ENCODE measurements at places on chromosomes 7 and 10. TPM values are rescaled to one million over a fixed set of nuclear protein-coding genes. Genes with fewer than 3 reads are reported as not detected.

GRCh38 chr10:63217120-63217605 lies 84.0 kb downstream of the NRBF2 start:
- peaks cover 30% of the 10 kb centered on the region for H3K36me3 ChIP-seq
- no peak overlapping the region for H3K4me3 ChIP-seq
- peaks cover 55% of the 10 kb centered on the region for H3K4me1 ChIP-seq
- peak overlapping the region; percentile 19 for H3K27ac ChIP-seq

DNA sequence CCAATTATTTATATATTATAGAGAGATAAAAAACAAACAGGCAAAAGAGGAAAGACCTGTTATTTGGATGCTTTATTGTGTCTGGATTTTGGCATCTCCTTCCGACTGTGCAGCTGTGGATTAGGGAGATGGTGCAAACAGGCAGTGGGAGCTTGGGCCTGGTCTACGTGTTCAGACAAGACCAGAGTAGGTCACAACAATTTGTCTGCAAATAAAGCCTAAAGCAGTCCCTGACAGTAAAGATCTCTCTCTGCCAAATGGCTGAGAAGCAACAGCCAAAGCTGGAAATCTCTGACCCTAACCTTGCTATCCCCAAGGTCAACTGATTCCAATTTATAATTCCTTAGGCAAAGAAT lies 82.0 kb downstream of the ABLIM1 start:
- no peaks in the 10 kb centered on the region for H3K27me3 ChIP-seq
- no peaks in the 10 kb centered on the region for H3K36me3 ChIP-seq
- no peak overlapping the region for H3K4me3 ChIP-seq
- no peak overlapping the region for H3K27ac ChIP-seq

ZNF487 gene
- total RNA-seq, result 2.3 TPM

DNA sequence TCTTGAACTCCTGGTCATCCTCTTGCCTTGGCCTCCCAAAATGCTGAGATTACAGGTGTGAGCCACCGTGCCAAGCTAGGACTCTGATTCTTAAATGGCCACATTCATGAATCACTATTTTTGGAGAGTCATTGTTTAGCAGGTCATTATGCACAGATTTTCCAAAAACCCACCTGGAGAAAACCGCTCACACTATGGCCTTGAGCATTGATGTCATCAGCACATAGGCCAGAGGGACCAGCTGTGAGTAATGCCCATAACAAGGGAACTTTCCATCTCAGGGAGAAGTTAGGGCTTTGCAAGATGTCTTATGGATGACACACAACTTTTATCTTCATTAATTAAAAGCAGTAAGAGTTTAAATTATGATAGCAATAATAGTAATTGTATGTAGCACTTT lies 86.4 kb upstream of the KIF5B start:
- peaks cover 4% of the 10 kb centered on the region for H3K4me1 ChIP-seq
- no peak overlapping the region for H3K4me3 ChIP-seq
- H3K36me3 ChIP-seq, result no peaks in the 10 kb centered on the region

DNA sequence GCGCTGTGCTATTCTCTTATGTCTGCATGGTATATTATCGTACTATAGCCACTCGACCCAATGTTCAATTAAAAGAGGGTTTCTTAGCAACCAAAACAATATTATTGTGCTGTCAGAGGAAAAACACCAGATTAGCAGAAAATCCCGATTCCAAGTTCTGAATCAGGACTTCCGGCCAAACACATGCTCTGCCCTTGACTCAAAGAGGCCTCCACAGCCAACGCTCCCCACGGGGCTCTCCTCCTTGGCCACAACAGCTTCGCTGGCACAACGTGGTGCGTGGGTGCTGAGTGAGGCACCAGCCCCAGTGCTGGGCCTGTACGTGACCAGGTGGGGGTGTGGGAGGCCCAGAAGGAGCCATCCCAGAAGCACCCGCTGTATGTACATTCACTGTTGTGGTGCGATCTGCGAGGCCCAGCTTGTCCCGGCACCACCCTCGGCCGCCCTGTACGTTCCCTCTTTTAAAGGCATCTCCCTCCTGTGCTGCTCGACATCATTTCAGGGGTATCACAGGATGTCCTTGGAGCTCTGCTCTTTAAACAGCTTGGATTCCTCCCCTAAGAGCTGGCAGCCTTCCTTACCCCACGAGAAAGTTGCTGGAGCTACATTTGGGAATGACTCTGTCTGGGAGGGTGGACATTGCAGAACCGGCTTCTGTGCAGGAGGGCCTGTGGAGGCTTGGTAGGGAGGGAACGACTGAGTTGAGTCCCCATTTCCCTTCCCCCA lies 736.2 kb downstream of the PARD3 start:
- H3K4me1 ChIP-seq, result no peaks in the 10 kb centered on the region
- no peaks in the 10 kb centered on the region for H3K27me3 ChIP-seq
- no peaks in the 10 kb centered on the region for H3K36me3 ChIP-seq
- DNase-seq, result no peak

GRCh38 chr10:1287487-1287886 lies 231.3 kb downstream of the WDR37 start:
- no peak overlapping the region for H3K27ac ChIP-seq
- H3K36me3 ChIP-seq, result no peaks in the 10 kb centered on the region
- H3K27me3 ChIP-seq, result peaks cover 7% of the 10 kb centered on the region
- H3K4me3 ChIP-seq, result no peak overlapping the region

DNA sequence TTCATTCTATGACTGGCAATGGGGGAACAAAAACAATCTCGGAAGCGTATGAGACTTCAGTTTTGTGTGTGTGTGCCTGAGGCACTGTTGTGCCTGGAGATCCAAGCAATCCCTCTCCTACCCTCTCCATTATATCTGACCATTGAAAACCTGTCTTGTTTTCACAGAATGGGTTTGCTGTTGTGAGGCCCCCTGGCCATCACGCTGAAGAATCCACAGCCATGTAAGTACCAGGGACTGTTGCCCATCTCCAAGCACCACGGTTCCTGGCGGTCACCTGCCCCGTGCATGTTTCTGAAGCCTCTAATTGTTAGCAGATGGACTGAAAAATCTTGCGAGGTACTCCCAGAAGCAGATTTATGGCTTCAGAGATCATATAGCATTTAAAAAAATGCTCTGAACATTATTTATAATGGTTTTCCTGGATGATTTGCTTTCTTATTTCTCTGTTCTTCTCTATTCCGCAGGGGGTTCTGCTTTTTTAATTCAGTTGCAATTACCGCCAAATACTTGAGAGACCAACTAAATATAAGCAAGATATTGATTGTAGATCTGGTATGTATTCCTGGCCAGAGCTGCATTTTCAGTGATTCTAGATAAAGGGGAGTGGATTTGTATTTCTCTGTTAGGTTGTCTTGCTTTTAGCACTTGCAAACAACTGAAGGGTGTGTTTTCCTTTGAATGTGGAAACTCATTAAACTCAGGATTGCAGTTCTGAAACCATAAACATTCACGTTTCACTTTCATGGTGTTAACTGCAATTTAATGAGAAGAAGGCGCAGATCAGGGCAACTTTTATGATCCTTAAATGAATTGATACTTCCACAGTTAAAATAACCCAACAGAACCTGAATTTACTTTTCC lies 288.2 kb downstream of the TWIST1 start:
- no peaks in the 10 kb centered on the region for H3K27me3 ChIP-seq
- no peak overlapping the region for H3K27ac ChIP-seq
- no peaks in the 10 kb centered on the region for H3K4me1 ChIP-seq
- DNase-seq, result no peak
